ENCODE measurements at places on chromosomes 1 and 21. TPM values are rescaled to one million over a fixed set of nuclear protein-coding genes. Genes with fewer than 3 reads are reported as not detected.
A peak's percentile ranks its signal among the peaks of the same experiment; 100 is the strongest.

ELAPOR1 gene
- total RNA-seq, result 15.0 TPM

CELSR2 gene
- 3.9 TPM for total RNA-seq

WNT4 gene
- not detected for total RNA-seq

DNA sequence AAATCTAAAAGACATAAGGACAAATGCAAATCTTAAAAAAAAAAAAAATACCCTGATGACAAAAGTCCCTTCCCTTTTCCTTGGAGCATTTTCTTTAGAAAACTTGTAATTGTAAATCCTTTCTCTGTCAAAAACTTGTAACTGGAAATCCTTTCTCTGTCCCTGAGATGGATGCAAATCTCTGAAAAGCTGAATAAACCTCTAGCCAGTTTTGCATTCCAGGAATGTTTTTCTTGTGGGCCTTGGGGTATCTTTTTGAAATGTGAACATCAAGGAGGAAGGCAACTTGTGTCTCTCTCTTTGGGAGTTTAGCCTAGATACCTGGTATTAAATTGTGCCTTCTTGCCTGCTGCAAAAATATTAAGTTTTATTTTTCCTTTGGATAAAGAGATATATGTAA lies 305.3 kb downstream of the KCNT2 start:
- DNase-seq, result no peak

DNA sequence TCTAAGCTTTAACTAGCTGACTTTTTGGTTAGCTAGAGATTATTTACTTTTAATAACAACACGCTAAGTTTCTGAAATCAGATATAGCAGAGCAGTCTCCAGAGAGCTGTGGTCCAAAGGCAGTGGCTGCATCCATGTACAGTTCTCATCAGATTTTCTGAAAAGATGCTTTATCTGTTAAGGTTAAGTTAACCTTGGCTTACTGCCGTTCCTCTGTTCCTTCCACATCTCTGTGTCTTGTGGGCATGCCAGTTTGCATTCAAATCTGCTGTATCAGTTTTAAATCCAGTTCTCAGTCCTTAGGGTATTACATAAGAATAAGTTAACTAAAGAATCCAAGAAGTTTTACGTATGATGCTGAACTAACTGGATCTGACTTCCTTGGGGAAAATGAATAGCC lies 46.8 kb downstream of the SPATA46 start:
- DNase-seq, result no peak

DNA sequence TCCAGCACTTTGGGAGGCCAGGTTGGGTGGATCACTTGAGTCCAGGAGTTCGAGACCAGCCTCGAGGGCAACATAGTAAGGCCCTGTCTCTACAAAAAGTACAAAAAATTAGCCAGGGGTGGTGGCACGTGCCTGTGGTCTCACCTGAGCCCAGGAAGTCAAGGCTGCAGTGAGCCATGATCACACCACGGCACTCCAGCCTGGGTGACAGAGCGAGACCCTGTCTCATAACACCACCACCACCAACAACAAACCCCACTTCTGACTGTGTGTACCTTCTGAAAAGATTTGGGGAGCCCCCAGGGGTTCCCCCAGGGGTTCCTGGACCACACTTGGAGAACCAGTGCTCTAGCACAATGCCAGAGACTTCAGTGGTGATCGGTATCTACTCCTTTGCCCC lies 29.9 kb downstream of the NUAK2 start:
- DNase-seq, result no peak

DNA sequence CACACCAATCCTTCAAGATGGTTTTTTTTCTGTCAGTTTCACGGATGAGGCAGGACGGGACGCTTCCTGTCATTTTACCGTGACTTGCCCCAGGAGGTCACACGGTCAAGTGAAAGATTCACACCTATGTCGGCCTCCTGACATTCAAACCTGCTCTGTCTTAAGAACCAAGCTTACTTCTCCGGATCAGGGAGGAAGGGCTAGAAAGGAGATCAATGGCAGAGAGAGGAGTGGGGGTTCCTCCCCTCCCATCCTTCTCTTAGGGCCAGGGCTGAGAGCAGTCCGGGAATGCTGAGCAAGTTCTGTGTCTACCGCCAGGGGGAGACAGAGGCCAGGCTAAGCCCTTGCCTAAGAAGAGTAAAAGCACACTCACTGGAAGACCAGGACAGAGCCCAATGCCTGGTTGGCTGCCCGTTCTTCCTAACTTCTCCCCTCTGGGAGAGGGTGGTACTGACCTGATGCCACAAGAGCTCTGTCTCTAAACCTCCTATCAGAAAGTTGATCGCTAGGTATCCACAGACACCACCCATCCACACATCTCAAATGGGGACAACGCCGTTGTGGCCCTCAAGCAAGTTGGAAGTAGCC lies 1.1 kb upstream of the PPM1J start:
- DNase-seq, result peak; percentile 85

DNA sequence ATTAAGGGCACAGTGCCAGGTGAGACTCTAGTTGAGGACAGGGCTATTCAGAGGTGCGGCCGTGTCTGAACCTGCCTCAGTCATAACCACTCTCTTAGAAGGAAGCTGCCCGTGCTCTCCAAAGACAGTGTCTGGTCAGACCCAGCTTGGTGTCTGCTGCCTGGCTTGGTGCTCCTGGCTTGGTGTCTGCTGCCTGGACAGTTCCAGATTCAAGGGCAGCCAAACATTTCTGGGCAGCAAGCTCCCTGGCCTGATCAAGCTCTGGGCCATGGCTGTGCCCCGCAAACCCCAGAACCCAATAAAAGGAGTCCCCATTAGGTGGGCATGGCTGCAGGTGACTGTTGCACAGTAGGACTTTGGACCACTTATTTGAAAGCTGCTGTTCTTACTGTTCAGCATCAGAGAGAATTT lies 27.7 kb downstream of the NEK2 start:
- DNase-seq, result no peak
